ENCODE measurements at places on chromosomes 2 and 18.

GRCh38 chr2:216911008-216911407, 51.1 kb upstream of the TNP1 start:
- DNase-seq = no peak

DNA sequence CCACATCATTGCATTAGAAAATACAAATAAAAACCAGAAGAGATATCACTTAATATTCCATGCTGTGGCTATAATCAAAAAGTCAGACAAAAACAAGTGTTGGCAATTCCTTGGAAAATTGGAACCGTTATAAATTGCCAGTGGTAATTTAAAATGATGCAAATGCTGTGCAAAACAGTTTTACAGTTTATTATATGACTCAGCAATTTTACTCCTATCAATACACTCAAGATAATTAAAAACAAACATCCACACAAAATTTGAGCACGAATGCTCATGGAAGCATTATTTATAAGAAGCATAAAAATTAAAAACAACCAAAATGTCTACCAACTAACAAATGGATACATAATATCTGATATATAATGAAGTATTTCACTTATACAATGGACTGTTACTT, 728.8 kb downstream of the CBLN2 start:
- no peak for DNase-seq

DNA sequence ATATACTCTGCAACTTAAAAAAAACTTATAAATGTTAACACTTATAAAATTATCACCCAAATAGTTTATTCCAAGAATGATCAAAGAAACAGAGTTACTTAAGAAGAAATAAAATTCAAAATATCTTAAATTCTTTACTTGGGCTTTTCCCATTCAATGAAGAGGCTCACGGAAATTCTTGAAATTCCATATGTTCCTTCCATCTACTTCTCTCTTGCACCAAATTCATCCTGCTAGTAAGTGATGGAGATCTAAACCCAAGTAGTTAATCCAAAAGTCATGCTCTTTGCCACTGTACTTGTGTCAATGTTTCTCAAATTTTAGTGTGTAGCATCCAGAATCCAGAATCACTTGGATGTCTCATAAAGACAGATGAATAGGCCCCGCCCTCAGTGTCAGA, 465.9 kb downstream of the TXNL1 start:
- no peak for DNase-seq

GRCh38 chr2:218582076-218582475, 13.4 kb downstream of the CNOT9 start:
- no peak for DNase-seq

DNA sequence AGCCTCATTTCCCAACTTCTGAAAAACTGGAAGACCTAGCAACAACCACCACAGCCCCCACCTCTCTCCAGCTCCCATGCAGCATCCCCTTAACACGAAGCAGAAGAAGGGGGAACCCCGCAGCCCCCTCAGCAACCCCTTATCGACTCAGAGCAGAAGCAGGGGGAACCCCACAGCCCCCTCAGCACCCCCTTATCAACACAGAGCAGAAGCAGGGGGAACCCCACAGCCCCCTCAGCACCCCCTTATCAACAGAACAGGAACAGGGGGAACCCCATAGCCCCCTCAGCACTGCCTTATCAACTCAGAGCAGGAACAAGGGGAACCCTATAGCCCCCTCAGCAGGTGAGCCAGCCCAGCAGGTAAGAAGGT, 6.7 kb downstream of the SLC66A2 start:
- no peak for DNase-seq

DNA sequence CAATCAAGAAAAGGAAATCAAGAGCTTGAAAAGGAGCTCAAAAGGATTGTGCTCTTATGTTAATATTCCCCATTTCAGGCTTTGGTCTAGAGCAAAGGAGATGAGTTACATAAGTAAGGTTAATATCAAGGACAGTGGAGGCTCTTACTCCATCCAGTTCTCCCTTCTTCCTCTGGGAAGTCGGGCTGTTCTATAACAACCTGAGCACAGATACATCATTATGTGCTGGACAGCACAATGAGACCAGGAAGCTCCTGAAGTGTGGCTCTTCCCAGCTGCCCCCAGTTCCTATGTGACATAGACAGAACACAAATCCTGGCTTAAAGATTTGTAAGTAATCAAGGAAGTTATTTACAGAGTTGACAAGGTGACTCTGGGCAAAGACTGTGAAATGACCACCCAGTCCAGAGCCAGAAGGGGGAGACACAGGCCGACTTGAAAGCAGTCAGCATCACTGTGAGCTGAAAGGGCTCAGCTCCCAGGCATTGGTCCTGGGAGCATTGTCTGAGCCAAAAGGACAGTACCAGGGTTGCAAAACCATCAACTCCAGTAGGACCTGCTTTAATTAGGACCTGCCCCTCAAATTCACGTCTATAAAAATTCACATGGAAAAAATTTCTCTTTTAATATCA, 917.6 kb upstream of the ACVR2A start:
- no peak for DNase-seq

DNA sequence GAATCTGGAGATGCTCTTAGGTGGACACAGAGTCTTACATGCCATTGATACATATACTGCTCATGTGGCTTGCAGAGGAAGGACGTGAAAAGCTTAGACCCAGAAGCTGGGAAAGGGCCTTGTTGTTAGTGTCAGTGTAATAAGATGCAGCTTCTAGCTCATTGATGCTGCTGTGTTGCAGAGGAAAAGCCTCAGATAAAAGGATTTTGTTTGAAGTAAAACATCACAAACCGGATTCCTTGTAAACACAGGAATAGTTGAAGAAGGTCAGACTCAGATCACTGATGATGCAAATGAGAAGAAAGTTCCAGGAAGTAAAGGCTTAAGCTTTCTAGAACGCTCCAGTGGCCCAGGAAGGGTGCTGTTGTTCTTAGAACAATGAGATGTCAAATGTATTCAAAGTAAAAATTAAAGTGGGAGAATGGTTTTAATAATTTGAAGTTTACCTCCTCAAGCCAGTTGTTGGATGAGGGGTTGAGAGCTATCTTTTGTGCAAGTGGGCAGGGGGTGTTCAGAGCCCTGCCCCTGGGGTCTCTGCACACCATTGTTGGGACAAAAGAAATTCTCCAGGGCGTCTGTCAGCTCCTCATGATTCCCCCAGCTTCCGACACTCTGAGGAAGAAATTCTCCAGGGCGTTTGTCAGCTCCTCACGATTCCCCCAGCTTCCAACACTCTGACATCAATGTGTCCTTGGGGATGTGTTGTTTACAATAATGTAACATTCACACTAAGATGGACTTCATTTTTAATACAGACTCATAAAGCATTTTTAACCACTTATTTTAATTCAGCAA, 61.3 kb upstream of the CHMP1B start:
- no peak for DNase-seq
